ENCODE measurements at places on chromosomes 7 and 10.
A peak's percentile ranks its signal among the peaks of the same experiment; 100 is the strongest.

DNA sequence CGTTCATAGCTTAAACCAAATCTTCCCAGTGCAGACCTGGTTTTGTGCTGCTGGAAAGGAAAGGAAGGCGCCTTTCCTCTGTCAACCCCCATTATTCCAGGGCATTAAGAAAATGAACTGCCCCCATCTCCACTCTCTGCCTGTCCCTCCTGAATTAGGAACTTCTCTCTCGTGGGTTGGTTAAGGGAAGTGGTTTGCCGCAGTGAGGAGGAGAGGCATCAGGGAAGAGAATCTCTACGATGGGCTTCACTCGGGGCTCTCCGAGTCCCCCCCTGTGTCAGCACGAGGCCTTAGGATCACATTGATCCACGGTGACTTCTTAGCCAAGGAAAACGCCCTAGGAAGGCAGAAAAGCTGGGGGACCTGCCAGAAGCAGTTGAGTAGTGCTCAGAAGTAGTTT is 53.9 kb upstream of the LYZL2 start:
- no peak for DNase-seq

GRCh38 chr10:133592716-133593115 is 27.3 kb upstream of the SYCE1 start:
- no peak for DNase-seq

GRCh38 chr7:103391976-103392375 is 44.5 kb downstream of the PSMC2 start:
- no peak for DNase-seq

DNA sequence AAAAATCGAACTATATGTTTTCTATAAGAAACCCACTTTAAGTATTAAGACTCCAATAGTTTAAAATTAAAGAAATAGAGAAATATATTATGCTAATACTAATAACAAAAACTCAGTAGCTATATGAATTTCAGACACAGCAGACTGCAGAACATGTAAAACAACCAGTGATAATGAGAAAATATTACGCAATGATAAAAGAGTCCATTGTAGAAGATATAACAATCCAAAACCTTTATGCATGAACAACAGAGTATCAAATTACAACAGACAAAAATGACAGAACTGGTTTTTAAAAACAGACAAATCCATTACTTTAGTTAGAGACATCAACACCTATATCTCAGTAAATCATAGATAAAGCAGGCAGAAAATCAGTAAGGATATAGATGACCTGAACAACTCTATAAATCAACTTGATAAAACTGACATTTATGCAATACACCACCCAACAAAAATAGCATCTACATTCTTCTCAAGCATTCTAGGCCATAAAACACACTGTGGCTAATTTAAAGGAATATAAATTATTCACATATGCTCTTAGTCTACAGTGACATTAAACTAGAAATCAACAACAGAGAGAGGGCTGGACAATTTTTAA is 669.5 kb upstream of the GHITM start:
- no peak for DNase-seq

- no peak for DNase-seq
These were observed 735.9 kb downstream of the PCDH15 start for GRCh38 chr10:54065106-54065505.

DNA sequence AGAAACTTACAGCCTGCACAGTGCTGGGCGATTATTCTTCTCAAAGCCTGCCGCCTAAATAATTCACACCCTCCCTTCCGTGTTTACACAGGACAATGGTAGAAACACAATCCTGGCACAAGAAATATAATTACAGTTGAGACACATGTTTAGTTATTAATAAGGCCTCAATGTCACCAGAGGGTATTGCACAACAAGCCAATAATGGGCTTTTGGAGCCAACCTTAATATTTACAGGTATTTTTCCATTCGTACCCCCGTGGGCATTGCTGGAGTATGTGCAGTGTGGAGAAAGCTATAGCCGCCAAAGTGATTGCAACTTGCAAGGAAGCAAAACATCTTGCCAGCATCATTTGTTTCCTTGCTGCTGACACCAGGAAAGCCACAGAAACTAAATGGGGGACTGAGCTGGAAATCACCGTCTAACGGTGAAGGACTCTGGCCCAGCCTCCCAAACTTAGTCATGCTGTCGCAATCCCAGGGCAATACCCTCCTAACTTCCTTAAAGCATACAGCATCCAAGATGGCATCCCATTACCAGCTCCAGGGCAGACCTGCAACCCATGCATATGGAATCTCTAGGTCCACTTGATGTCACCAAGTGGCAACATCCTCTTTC is 8.6 kb downstream of the CALN1 start:
- no peak for DNase-seq

DNA sequence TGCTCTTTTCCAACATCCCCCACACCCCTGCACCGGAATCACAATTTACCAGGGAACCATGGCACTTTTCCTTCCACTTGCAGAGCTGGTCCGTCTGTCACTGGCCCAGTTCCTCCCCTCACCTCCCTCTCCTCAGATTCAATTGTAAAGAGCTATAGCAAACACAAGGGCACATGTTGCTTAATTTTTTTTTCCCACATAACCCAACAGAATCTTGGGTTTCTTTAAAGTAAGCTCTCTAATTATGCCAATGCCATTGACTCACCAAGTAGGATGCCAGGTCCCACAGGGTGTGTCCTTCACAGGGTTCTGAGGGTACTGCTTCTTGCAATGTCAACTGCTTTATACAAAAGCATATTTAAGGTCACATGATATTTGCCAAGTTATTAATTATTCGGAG is 262.2 kb downstream of the AUTS2 start:
- no peak for DNase-seq

GRCh38 chr10:95434583-95434982 is 126.6 kb downstream of the SORBS1 start:
- no peak for DNase-seq

- no peak for DNase-seq
These were observed 456.2 kb downstream of the DNAJB6 start for GRCh38 chr7:157793087-157793353.

GRCh38 chr10:33355274-33355673 is 20.8 kb upstream of the NRP1 start:
- peak; percentile 29 for DNase-seq

GRCh38 chr7:127678947-127679346 is 27.0 kb downstream of the SND1 start:
- no peak for DNase-seq

- DNase-seq, result no peak
These were observed 288.2 kb downstream of the POU6F2 start for GRCh38 chr7:39265641-39266591.

DNA sequence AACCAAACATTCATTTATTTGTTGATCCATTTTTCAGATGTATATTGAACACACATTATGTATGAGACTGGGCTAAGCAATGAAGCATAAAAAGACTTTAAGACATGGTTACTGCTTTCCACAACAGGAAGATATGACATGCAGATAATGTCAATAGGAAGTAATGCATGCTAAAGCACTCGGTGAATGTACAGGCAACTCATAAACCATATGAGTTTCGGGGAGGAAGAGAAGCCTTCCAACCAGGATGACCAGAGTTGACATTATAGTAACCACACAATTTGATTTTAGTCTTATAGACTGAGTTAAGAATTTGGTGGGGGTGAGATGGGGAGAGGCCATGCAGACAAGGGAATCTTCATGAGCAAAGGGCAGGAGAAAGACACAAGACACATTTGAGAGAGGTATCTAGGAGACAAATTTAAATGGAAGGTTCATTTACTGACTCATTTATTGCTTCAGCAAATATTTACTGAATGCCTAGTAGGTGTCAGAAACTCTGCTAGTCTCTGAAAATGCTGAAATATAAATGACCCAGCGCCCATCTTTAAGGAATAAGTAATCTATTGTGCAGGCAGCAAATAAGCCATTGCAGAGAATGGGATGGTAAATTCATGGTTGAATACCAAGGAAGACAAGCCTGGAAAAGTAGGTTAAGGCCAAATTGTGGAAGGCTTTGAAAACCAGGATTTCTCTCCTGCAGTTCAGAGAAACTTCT is 19.0 kb upstream of the SLK start:
- DNase-seq, result no peak

GRCh38 chr7:134739362-134739761 is 40.1 kb upstream of the CALD1 start:
- no peak for DNase-seq

DNA sequence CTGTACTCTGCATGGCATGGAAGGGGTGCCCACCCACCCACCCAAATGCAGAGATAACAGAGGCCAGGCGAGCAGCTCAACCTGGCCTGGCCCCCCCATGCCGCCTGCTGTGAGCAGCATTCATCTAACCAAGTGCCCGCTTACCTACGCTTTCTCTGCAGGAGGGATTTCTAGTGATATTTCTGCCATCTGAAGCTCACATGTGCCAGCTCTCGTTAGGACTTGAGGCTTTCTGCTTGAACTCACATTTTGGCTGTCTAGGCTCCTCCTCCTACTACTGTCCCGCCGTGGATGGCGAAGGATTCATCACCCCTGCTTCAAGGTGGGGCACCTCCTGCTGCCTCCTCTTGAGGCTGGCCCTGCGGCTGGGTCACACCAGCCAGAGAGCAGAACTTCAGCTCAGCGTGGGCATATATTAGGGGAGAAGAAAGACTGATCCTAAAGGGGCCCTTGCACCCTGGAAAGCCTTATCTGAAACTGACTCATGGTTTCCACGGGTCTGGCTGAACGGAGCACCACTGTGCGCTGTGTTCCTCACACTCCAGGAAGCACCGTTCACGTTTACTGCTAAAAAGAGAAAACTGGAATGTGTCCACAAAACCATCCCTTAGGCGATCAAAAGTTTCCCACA is 45.5 kb downstream of the CTBP2 start:
- DNase-seq, result no peak

DNA sequence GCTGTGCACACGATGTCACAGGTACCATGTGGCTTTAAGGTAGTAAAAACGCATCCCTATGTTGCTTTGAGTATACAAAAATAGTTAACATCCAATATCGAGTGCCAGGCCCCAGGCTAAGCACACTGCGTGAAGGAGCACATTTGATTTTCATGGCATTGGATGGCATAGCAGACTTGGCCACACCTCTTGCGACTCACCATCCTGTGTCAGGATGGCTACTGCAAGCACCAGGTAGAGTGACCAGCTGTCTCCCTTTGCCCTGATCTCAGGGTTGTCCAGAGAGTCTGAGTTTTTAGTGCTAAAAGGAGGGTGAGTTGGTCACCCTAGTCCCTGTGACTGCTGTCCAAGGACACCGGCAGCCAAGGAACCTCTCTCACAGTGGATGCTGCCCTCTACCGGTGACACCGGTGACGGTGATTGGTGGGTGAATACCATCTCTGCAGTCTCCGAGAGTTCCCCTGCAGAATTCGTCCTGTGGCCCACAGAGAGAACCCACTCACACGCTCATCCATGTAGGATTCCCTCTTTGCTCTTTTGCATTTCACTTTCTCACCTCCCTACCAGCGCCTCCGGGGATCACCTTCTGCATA is 76.1 kb downstream of the BICC1 start:
- DNase-seq, result no peak

DNA sequence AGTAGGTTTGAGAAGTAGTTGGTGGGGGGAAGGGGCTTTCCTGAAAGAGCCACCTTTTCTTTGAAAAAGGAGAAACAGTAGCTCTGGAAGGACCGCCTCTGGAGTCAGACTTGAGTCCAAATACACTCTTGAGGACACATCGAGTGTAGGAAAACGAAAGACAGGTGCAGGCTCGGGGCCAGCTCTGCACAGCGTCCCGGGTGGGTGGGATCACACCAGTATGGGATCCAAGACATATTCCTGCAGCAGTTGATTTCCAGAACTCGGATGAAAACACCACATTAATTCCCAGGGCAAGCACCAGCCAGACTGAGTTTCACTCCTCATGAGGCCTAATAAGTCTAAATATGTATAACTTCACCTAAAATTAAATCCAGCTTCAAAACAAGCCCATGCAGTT is 61.4 kb downstream of the ASB13 start:
- no peak for DNase-seq

DNA sequence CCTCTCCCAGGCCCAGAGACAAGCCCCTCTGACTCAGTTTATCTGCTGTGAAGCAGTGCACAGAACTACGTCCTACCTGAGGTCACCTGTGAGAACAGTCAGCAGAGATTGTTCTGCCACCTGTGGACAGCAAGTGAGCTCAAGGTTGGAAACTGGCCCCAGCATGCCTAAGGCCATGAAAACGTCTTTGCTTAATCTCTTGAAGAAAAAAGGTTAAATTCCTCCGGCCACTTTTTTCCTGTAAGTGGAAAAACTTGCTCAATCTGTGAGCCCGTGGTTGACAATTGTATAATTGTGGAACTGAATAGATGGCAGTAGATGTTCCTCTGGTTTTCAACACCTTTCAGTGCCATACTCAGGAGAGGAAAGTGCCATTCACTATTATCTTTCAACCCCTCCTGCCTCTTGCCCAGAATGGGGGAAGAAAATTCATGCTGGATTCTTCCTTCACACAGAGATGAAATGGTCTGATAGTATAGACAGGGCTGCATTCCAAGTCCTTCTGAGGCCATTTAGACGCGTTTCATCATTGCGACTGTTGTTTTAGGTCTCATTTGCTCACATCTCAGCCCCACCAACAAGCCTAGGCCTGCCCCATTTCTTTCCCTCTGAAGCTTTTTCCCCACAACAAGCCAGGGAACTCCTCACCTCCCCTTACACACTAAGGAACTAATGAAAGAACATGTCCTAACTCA is 292.9 kb downstream of the FZD1 start:
- DNase-seq, result no peak

GRCh38 chr7:3068530-3068929 is 24.9 kb upstream of the CARD11 start:
- DNase-seq, result peak; percentile 5

- DNase-seq, result no peak
These were observed 17.8 kb upstream of the PTF1A start for GRCh38 chr10:23174074-23174976.

GRCh38 chr10:58268454-58268945 is 462 bp upstream of the CISD1 start:
- DNase-seq, result no peak

- DNase-seq, result no peak
These were observed 39.2 kb downstream of the CAMK2B start for GRCh38 chr7:44286182-44286617.

DNA sequence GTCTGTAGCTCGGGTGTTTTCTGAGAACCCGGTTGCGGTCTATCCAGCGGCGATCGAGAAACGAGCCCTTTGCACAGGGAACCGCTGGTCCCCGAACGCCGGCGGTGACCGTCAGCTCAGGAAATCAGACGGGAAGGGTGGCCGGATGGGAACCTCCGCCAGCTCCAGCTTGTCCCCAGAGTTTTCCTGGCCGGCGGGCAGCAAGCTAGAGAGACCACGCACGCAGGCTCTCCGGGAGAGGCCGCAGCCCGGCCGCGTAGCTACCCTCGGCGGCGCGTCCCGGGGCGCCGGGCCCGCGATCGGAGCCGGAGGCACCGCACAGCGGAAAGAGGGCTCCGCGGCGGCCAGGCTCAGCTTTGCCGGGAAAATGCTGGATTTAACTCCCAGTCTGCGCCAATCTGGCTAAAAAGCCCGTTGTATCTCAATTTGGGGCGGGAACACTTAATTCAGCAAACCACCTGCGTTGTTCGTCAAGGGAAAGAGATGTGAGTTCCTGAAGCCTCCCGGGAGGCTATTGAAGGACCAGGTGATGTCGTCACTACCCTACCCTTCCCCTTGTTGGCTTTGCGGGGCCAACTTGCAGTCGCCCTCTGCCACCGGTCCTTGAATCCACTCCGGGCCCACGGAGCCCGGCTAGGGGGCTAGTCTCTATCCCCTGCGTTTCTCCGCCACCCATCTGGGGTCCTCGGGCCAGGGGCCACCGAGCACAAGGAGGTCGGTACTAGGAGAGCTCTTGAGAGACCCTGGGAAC is 859 bp upstream of the CH25H start:
- DNase-seq, result peak; percentile 48

Data from midbrain (tissue), 1 donor.